CD4-positive, alpha-beta T cell treated with Interleukin-10 for 1 hour (primary cell): ENCODE measurements at places on chromosomes 2 and 18.

DNA sequence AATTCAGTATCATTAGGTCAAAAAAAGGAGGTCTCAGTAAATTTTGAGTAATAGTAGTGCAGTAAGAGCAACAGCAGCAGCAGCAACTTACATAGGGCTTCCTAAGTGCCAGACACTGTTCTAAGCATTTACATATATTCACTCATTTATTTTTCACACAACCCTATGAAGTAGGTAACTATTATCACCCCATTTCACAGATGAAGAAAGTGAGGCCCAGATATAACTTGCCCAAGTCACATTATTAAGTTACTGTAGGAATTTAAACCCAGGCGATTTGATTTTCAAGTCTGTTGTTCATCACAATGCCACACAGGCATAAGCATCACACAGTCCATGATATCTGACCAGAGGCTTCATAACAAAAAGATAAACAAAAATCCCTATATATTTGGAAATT, 90.2 kb upstream of the DTNB start:
- DNase-seq = no peak

DNA sequence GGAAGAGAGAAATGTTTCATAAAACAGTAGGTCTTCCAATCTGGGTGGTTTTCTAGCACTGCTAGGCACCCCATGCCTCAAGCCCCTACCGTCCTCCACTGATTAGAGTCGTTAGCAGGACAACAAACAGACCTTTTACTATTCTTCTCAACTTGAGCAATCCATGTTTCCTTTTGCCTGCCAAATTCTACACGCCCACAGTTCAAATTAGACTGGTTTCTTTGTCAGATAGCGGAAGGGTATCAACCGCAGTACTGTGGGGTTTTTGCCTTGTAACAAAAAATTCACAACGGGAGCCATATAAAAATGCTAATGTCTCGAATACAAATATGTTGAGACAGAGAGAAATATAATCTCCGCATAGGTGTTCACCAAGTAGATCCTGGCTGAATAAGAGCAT, 59.9 kb downstream of the VIT start:
- DNase-seq = no peak

DNA sequence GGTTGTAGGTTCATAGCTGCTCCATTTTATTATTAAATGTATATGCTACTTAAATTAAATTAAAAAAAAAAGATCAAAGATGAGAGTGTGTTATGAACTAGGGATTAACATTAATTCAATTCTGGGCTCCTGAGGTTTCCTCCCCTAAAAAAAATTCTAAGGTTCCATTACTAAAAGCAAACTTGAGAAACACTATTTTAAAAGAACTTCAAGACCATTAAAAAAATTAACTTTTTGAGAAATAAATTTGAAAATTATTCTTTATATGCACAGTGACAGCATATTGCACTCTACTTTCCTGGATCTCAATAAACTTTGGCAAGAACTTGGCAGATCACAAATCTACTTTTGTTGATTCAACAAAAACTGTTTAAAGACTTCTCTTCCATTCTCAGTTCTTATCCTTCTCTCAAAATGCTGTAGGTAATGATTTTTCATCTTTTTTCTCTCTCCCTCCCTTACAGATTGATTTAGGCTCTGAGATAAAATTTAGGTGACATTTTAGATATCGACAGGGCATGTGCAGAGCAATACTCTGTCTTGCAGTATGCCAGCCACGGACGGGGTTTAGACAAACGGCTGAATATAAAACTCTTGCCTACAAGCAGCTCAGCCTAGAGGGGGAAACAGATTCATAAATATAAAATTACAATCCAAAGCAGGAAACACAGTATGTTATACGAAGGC, 592 bp upstream of the MARS2 start:
- no peak for DNase-seq

- DNase-seq = no peak
Measured at GRCh38 chr2:397926-398325, 110.0 kb upstream of the ALKAL2 start.

DNA sequence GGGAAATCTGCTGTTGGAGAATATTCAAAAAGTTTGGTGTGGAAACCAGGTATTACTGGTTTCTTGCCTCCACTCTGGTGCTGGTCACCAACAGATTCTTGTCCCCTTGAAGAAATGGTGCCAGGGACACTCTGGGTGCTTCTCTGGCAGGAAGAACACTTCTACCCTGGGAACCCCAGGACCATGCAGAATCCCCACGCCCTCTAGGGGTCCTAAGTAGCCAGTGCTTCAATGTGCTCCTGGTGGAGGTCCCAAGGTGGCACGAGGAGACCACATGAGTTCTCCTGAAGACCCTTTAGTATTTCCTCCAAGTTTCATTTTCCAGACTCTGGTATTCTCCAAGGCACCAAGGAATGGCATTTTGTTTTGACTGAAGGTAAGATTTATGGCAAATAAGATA, 380.6 kb downstream of the TSN start:
- no peak for DNase-seq

DNA sequence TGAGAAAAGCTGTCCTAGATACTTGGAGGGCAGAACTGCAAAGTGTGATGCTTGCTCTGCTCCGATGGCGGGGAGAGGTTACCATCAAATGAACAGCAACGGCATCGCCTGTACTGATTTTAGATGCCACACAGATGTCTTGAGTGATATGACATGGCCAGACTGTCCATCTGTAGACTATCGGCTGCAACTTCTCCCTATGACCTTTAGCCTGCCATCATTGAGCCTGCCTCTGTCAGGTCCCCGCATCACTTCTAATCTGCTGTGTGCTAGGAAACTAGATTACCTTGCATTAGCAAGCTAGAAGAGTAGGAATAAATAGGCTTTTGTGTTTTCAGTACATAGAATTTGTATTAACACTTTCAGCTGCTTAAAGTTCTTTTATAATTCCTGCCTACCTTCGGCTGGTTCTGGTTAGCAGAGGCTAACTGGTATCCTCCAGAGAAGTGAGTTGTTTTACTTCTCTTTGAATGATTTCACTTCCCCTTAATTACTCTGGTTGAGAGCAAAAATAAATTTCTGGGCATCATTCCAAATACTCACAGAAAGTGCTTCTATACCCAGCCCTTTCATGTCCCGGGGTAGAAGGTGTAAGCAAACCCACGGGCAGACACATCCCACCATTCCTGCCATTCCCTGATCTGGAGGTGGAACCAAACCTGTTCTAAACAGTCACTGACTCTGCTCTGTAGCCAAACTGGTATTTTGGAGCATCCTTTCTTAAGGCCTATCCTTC, 24.0 kb downstream of the GAREM2 start:
- DNase-seq = no peak

- no peak for DNase-seq
Measured at GRCh38 chr18:37567061-37567993, 1.7 kb upstream of the CELF4 start.

DNA sequence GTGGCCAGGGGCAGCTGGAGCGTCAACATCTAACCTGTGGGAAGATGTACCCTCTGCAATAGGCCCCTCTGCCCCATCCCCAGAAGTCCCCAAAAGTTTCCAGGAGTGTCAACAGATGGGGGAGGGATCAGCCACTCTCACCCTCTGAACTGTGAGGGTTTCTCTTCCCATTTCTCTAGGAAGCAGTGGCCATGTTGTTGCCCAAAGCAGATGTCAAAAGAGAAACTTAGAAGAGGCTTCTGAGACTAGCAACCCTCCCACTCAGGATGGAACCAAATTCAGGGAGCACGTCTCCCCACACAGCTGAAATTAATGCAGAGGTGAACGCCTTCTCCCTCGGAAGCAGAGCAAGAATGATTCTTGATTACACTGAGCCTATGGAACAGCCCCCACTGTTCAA, 70.3 kb downstream of the ARL4C start:
- DNase-seq = peak; percentile 24

GRCh38 chr2:145016711-145017110, 496.8 kb upstream of the ZEB2 start:
- no peak for DNase-seq

DNA sequence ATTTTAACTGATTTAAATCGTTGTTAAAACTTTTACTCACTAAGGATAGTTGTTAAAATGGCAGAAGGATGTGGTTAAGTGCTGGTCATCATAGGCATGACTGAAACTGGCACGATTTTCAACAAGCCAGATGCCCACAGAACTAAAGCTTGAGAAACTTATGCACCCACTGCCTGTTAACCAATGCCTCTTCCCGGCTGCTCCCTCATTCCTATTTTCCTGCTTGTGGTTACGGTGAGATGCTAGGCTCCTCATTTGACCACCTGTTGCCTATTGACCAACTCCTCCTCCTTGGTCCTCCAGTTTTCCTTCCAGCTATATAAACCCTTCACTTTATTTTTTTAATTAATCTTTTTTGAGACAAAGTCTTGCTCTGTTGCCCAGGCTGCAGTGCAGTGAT, 238.7 kb downstream of the TFCP2L1 start:
- no peak for DNase-seq

GRCh38 chr2:46236876-46237859, 60.0 kb upstream of the EPAS1 start:
- no peak for DNase-seq

DNA sequence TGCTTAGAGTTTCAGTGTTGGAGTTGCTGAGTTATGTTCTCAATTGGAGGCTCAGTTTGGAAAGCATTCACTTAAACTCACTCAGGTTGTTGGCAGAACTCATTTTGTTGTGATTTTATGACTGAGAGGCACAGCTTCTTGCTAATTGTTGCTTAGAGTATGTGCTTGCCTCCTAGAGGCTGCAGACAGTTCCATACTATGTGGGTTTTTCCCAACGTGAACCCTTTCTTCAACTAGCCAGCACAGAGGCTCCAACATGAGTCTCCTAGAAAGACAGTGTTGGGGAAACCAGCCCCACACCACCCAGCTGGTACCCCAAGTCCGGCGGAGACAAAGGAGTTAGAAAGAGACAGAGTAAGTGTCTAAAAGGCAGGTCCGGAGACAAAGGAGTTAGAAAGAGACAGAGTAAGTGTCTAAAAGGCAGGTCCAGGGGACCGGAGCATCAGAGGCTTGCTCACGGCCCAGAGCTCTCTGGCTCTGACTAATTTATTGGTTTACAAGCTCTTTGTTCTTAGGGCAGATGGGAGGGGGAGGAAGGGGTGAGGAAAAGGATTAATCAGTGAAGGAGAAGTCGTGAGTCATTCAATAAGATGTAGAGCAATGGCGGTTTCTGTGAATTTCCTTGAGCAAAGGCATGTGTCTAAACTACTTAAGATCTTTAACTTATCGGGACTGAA, 999.7 kb upstream of the LRRTM1 start:
- DNase-seq = no peak

DNA sequence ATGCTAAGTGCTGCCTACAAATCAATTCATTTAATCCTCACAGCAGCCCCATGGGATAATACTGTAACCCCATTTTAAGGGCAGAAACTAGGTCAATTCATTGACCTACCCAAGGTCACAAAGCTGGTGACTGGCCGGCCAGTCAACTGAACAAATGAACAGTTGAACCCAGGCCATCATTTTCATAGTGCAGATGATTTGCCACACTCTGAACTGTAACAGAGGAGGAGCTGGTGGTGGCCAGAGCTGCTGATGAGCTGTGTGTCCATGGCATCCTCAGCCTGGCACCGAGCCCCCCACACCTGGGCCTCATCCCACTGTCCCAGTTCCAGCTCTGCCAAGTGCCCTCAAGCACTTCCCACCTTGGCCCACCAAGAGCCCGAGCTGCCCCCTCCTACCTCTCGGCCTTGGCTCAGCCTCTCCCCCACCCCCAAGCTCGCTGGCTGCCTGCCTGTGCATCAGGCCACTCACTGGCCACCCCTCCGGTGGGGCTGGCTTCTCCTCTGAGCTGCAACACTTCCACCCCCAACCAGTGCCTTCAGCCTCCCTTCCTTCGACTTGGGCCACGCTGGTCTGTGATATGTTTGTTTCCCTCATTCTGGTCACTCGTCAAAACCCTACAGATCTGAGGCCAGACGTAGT, 58.4 kb downstream of the ATOH8 start:
- no peak for DNase-seq

DNA sequence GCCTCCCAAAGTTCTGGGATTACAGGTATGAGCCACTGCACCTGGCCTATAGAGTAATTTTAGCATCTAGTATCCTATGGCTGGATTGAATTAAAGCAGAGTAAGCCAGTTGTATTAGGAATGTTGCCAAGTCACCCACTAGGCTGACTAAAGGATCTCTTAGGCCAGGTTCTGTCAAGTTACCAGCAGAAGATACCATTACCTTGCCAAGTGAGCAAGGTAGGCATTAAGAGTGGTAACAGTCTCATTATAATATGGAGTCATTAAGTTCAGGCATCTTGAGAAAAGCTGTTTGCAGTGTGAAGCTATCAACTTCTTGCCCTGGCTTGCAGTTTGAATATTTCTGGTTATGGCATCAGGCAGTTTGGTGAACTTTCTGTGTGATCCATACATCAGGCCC, 37.0 kb upstream of the MTCL1 start:
- no peak for DNase-seq

DNA sequence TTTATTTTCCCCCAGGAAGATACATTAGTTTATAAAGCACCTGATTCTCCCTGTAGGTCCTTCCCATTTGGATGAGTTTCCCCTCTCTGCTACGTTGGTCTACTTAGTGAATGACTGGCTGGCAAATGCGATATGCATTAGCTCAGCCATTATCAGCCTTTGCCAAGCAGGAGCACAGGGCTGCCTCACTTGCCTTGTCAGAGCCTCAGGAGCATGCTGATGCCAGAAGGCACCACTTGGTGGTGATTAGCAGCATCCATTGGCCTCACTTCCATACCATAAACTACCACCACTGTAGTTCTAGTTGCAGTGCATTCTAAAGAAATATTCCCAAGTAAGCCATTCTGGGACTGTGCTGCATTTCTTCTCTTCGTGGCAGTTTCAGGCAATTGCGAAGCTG, 442.8 kb upstream of the CHST9 start:
- no peak for DNase-seq

DNA sequence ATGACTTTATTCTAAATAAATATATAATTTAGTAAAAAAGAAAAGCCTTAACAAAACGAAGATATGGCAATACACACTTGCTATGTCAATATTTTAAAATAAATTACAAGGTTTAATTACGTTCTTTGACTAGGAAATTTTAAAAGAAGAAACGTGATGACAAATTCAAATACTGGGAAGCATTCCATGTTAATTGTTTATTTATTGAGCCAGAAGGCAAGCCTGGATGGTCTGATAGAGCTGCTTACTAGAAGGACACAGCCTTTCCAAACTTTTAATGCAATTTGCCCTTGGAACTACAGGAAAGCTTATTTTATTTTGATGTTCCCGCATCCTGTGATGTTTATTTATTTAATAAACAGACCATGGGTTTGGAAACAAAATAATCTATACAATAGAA, 33.4 kb upstream of the DSEL start:
- no peak for DNase-seq

DNA sequence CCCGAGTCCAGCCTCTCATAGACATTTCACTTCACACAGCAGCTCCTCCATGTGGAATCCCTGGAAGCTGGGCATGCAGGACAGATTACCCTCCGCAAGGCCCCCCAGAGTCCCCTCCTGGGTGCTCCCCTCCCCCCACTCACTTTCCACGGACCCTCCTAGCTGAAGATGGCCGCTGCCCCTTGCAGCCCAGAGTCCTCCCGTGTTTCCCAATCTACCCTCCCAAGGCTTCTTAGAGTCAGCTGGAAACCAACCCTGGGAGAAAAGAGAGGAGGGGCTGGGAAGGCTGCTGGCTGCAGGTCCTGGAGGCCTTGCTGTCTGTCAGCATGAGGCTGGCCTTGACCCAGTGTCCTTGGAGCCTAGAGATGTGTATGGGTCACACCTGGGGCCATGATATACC, 49.0 kb upstream of the HAAO start:
- DNase-seq = no peak

GRCh38 chr18:6254456-6254855, 160.3 kb downstream of the L3MBTL4 start:
- DNase-seq = no peak
